Skin of body (tissue), 3 donors: ENCODE measurements at places on chromosomes 12 and 14. TPM values are rescaled to one million over a fixed set of nuclear protein-coding genes. Genes with fewer than 3 reads are reported as not detected.

DNA sequence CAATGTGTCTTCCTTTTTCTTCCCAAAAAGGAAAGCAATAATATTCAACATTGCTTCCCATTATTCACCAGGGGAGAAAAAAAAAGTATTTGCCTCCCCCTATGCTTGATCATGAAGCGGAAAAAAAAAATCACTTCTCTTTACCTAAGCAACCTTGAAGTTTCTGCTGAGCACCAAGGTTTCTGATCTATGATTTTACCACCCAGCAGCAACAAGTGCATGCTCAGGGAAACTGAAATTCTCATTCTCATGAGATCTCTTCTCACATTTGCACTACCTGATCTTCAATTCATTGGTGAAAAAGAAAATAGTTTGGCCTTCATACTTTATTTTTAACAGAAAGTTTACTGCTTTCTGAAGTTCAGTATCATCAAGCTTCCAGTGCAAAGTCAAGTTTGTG is 125.8 kb downstream of the ARMH4 start:
- DNase-seq: no peak

DNA sequence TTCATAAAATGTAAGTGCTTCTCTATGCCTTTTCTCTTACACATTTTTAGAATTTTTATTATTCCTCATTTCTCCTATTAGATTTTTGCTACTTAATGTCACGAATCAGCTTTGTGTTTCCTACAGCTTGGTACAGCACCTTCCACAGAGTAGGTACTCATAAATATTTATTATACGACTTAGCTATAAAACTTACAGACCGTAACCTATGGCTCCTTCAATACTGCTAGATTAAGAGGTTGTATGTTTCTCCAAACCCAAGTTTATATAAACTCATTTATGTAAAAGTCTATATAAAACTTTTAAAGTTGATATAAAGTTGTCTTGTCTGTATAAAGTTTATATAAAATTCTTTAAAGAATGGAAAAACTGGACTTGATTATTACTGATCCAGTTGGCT is 11.5 kb downstream of the NFYB start:
- no peak for DNase-seq

NRL gene
- total RNA-seq: 0.69 TPM

TSPAN9 gene
- total RNA-seq: 34.3 TPM

SIX4 gene
- 4.4 TPM for total RNA-seq
